ENCODE measurements at places on chromosomes 12 and 14.
A peak's percentile ranks its signal among the peaks of the same experiment; 100 is the strongest.

DNA sequence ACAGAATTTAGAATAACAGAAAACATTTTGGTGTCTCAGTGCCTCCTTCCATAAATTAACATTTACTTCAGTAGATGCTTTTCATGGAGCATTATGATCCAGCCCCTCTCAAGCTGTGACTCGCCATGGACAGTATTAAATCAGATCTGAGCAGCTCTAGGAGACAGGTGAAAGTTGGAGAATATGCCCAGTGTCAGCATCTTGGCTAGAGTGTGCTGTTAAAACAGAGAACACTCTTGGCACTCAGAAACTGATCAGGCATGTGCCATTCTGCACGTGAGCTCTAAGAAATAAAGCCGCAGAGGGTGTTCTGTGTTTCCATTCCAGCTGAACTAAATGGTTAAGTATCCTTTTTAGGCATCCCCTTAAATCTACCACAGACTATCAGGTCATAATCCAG lies 68.0 kb downstream of the DIP2B start:
- no peak for DNase-seq

GRCh38 chr14:75631453-75631831 lies 29.2 kb downstream of the ERG28 start:
- DNase-seq = peak; percentile 15

DNA sequence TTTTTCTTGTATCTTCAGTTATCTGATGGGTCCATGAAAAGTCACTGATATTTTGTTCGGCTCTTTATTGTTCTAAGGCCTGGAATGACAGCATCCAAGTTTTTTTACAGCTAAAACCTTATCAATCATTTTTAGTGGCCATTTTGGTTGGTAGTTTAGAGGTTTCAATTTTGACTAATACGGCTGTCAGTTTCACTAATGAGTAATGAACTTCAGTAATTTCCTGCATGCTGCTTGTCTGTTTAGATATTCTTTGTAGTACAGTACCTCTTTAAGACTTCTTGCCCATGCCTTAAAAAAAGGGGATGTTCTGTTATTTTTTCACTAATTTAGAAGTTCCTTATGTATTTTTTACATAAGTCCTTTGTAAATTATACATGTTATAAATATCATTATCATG lies 176.7 kb downstream of the LRFN5 start:
- DNase-seq = no peak

- peak; percentile 46 for DNase-seq
Observed at GRCh38 chr12:68633614-68634558, 23.2 kb downstream of the RAP1B start.

DNA sequence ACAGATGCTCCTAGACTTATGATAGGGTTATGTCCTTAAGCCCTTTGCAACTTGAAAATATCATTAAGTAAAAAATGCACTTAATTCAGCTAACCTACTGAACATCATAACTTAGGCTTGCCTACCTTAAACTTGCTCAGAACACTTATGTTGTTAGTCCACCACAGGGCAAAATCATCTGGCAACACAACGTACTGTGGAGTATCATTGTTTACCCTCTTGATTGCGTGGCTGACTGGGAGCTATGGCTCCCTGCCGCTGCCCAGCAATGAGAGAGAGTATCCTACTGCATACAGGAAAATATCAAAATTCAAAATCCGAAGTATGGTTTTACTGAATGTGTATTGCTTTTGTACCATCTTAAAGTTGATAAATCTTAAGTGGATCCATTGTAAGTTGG lies 105.5 kb downstream of the SOX5 start:
- no peak for DNase-seq

DNA sequence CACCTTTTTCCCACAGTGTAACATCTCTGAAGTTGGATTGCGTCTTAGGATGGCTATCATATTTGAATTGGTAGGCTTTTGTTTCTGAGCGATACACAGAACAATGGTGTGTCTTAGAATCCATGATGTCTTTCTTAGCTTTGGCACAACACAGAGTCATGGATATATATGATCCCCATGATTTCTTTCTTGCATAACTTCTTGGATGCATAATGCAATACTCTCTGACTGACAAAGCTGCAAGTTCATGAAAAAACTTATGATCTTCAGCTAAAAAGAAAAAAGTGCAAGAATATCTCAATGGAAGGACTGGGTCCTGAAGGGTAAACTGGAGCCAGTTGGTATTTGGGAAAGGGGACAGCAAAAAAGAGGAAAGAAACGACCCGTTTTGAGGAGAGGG lies 48.1 kb downstream of the VWF start:
- DNase-seq = no peak

DNA sequence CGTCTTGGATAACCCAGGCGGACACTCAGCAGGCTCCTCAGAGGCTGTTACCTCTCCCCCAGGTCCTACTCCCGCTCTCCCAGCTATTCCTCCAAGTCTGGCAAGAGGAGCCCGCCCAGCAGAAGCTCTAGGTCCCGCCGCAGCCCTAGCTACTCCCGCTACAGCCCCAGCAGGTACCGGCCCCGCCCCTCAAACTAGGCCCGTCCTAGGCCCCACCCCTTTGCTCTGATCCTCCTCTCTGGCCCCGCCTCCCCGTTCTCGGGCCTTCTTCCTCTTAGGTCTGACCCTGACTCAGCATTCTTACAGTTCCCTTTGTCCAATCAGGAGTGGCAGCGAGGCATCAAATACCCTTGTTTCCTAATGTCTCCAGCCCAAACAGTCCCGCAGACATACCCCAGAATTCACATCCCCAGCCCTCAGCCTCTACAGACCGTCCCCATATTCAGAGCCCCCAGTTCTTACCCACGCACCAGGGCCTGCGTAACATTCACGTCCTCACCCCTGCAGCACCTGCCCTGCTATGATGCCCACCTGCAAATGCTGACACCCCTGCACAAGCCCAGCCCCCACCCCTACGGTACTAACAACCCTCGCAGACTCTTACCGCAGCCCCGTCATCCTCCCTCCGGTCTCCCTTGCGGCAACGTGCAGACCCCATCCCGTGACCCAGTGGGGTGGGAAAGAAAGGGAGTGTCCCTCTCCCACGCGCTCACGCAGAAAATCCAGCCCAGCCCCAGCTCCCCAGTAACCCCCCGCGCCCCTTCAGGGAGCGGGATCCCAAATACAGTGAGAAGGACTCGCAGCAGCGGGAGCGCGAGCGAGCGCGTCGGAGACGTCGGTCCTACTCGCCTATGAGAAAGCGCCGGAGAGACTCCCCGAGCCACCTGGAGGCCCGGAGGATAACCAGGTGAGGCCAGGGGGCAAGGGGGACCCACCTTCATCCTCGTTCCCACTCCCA lies 25.0 kb upstream of the HSPB8 start:
- peak; percentile 80 for DNase-seq

DNA sequence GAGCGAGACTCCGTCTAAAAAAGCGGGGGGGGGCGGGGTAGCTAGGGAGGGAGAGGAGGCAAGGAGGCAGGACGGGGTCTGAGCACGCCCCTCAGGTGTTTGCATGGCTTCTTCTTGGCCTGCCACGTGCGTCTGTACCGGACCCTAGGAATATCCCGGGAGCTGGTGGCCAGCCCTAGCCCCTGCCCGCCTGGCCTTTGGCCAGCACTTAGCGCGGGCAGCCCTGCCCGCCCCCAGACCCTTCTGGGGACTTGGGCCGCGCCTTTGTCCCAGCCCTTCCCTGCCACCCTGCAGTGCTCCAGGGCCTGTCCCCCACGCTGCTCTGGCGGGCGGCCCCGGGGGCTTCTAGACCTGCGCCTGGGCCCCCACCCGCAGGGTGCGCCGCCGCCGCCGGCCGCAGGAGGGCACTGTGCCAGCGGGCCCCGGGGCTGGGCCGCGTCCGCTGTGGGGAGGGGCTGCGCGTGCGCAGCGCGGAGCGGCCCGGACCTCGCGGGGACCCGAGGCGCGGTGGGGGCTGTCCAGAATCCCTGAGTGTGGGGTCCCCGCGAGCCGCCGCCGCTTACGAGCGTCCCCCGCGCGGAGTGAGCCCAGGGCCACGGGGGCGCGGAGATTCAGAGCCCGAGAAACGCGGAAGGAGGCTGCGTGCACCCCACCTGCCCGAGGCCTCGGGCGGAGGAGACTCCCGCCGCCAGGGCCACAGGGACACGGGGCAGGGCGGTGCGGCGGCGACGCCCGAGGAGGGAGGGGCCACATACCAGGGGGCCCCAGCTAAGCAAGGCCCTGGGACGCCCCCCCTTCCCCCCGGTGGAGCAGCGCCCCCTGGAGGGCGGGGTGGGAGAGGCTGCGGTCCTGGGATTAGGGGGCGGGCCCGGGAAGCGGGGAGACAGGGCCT lies 21.0 kb downstream of the SLC25A29 start:
- DNase-seq = peak; percentile 76

GRCh38 chr12:79983986-79984620 lies 49.2 kb upstream of the PPP1R12A start:
- peak; percentile 9 for DNase-seq

GRCh38 chr12:28498850-28499249 lies 308.6 kb downstream of the CCDC91 start:
- DNase-seq = no peak

- DNase-seq = no peak
Observed at GRCh38 chr12:56633468-56634241, 3.5 kb upstream of the BAZ2A start.

GRCh38 chr12:77032406-77032805 lies 33.0 kb downstream of the E2F7 start:
- peak; percentile 96 for DNase-seq

- no peak for DNase-seq
Observed at GRCh38 chr14:64824471-64824870, 55.2 kb downstream of the SPTB start.

GRCh38 chr14:99829450-99829849 lies 36.2 kb downstream of the EML1 start:
- no peak for DNase-seq

DNA sequence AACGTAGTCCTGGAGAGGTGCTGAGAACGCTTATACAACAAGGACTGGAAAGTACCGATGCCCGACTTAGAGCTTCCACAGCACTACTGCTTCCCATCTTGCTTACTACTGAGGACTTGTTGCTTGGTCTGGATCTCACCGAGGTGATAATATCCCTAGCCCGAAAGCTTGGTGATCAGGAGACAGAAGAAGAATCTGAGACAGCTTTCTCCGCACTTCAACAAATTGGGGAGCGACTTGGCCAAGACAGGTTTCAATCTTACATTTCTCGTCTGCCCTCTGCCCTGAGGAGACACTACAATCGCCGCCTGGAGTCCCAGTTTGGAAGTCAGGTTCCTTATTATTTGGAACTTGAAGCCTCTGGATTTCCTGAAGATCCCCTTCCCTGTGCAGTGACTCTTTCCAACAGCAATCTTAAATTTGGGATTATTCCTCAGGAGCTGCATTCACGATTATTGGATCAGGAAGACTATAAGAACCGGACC lies 1.1 kb downstream of the TOGARAM1 start:
- DNase-seq = peak; percentile 25

DNA sequence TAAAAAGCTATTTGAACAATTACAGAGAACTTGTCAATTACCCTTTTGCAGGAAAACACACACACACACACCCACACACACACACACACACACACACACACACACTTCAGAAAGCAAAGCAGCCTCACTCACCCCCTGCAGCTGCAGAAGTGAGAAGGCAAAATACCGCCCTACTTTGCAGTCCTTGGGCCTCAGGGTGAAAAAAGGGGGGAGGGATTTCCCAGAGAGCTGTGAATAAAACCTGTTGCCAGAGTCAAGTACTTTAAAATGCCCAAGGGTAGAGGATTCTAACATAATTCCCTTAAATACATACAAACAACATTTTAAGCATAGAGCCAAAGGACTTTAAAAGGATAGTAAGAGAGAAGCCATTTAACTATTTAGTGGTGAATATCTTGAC lies 285.9 kb downstream of the MDGA2 start:
- DNase-seq = no peak

- DNase-seq = no peak
Observed at GRCh38 chr12:115801871-115802270, 475.6 kb downstream of the MED13L start.

GRCh38 chr14:74634964-74635363 lies 22.9 kb upstream of the LTBP2 start:
- DNase-seq = no peak
